NCI-H446 (cell line): ENCODE measurements at places on chromosomes 12 and 14.
A peak's percentile ranks its signal among the peaks of the same experiment; 100 is the strongest.

DNA sequence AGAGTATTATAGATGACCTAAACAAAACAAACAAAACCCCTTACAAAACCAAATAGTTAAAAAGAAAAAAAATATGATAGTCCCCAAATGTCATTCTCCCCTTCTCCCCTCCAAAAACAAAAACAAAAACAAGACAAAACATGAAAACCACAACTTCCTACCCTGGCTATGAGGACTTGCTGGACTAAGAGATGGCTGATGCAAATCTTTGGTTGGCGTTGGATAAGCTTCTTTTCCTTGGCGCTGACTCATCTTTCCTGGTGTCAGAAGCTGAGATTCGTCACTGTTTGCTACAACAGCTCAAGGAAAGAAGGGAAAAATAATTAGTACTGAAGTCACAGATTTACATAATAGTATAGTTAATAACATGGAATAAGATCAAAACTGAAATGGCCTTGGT is 102.5 kb upstream of the BBS10 start:
- no peak for DNase-seq

- DNase-seq, result no peak
Measured at GRCh38 chr14:84546236-84546635, 983.7 kb upstream of the FLRT2 start.

DNA sequence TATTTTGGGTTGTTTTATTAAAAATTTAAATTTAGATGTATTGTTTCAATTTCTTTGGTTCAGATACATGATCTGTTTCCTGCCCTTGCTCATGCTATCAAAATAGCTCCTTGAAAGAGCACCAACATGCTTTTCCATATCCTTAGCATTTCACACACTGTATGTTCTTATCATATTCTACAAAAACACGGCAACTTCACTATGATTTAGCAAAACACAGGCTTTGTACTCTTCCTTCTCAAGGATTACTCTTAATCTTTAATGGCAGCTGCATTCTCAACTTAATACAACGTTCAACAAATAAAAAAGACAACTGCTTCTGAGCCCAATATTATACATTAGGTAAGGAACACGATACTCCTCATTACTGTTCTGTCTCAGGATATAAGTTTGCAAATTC is 2.9 kb upstream of the GLRX5 start:
- no peak for DNase-seq

GRCh38 chr12:85657836-85658630 is 178.2 kb downstream of the RASSF9 start:
- DNase-seq, result no peak

- DNase-seq, result no peak
Measured at GRCh38 chr14:105283028-105283427, 17.8 kb downstream of the BRF1 start.

DNA sequence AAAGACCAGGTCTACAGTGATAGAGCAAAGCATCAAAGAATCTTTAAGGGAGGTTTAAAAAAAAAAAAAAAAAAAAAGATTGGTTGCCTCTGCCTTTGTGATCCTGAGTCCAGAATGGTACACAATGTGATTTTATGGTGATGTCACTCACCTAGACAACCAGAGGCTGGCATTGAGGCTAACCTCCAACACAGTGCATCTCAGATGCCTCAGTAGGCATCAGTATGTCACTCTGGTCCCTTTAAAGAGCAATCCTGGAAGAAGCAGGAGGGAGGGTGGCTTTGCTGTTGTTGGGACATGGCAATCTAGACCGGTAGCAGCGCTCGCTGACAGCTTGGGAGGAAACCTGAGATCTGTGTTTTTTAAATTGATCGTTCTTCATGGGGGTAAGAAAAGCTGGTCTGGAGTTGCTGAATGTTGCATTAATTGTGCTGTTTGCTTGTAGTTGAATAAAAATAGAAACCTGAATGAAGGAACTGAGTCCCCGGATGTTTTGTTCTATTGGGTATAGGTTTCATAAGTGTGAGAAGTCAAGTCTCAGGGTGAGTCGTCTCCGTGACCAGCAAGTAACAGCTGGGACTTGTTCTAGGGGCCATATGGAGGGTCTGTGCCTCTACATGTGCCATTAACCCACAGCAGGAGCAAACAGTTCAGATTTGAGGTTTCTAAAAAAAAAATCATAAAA is 9.3 kb downstream of the PEBP1 start:
- no peak for DNase-seq

GRCh38 chr12:104263580-104264358 is 39.8 kb upstream of the EID3 start:
- DNase-seq, result peak; percentile 45

GRCh38 chr12:103688376-103689063 is 101.4 kb downstream of the STAB2 start:
- no peak for DNase-seq

DNA sequence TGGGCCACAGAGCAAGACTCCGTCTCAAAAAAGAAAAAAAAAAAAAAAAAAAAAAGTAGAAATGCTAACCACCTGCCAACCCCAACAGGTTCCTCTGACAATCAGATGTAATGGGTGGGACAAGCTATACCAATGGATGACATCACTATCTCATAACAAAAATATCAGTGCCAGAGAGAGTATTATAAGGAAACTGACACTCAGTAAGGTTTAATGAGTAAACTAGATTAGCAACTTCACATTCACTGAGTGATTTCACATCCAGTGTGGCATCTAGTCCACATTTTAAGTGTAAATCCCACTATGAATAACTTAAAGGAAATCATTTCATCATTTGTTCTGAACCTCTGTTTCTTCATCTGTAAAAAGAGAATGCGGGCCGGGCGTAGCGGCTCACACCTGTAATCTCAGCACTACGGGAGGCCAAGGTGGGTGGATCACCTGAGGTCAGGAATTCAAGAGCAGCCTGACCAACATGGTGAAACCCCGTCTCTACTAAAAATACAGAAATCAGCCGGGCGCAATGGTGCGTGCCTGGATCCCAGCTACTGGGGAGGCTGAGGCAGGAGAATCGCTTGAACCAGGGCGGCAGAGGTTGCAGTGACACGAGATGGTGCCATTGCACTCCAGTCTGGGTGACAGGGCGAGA is 1.8 kb downstream of the SART3 start:
- no peak for DNase-seq

- no peak for DNase-seq
Measured at GRCh38 chr14:105849933-105850626, 323.7 kb downstream of the TMEM121 start.

- no peak for DNase-seq
Measured at GRCh38 chr14:83899706-83900105, 1630.2 kb upstream of the FLRT2 start.

GRCh38 chr14:95185767-95186392 is 28.6 kb upstream of the DICER1 start:
- DNase-seq, result no peak

DNA sequence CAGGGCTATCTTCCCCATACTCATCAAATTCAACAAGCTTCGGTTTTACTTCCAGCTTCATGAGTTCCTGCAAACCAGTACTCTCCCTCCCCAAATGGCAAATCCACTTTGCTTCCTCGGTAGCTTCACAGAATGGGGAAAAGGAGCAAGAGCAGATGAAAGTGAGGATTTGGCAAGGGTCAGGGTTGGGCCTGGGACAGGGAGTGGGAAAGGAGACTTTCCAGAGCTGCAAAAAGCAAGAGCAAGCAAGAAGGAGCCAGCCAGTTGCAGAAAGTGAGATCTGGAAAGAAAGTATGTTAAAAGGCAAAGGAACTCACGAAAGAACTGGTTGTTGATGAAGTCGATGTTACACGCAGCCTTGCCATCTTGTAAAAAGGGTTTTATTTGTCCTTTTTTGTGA is 522.8 kb upstream of the TBX3 start:
- DNase-seq, result no peak

GRCh38 chr14:105534586-105534985 is 8.2 kb downstream of the TMEM121 start:
- no peak for DNase-seq

- DNase-seq, result no peak
Measured at GRCh38 chr12:74722709-74723108, 185.1 kb downstream of the ATXN7L3B start.

GRCh38 chr12:47882781-47883546 is 21.8 kb downstream of the VDR start:
- DNase-seq, result no peak

GRCh38 chr12:20716985-20717384 is 21.9 kb downstream of the SLCO1C1 start:
- DNase-seq, result no peak

GRCh38 chr12:119115296-119115905 is 63.3 kb upstream of the HSPB8 start:
- peak; percentile 80 for DNase-seq

DNA sequence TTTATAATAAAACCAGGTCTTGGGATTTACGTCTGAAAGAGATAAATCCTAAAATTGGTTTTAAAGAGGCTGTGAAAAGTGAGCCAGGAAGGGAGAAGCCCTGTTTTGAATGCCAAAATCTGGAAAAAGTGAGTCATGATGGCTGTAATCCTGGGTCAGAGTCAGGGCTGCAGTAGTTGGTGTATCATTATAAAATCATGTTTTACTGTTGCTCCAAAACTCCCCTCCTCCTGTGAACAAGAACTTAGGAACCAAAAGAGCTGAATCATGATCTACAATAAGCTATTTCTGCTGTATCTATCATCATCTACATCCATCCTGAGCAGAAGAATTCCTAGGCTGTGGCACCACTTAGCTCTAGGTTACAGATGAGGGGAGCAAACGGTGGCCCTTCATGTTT is 79.3 kb downstream of the LMO3 start:
- DNase-seq, result no peak

GRCh38 chr12:119399301-119399700 is 64.8 kb downstream of the CCDC60 start:
- DNase-seq, result peak; percentile 97

GRCh38 chr14:85482552-85482951 is 47.4 kb upstream of the FLRT2 start:
- no peak for DNase-seq
